Retina (tissue), 1 donor: ENCODE measurements at places on chromosomes 16 and 17.
A peak's percentile ranks its signal among the peaks of the same experiment; 100 is the strongest.

GRCh38 chr17:82863941-82864712, 24.3 kb upstream of the ZNF750 start:
- DNase-seq, result no peak

GRCh38 chr17:27805520-27806146, 5.3 kb upstream of the NOS2 start:
- peak; percentile 93 for DNase-seq

DNA sequence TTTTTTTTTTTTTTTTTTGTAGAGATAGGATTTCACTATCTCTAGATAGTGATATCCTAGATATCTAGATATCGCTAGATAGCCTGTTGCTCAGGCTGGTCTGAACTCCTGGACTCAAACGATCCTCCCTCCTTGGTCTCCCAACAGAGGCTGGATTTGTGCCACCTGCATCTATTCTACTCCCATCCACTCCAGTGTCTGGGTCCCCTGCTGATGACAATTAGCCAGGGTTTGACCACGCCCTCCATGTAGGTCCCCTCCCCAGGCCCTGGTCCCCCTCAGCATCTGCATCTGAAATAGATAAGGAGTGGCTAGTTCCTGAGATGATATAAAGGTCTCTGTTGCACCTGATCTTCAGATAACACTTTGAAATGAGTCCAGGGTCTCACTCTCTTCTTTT, 2.2 kb downstream of the ZNF688 start:
- no peak for DNase-seq

DNA sequence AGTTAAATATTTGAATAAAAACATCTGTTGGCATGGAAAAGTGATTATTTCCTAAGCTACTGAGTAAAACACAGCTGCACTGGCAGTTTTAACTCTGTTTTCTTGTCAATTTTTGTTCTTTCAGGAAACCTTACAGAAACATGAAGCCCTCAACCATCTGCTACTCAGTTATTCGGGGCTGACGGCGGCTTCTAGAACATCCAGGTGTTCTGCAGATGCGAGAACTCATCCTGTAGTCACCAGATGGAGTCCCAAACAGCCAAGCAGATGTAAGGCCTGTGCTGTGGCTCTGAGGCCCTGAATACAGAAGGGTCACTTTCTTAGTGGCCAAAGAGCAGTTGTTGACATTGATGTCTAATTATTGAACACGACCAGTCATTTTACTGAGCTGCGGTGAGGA, 15.5 kb downstream of the ARSG start:
- DNase-seq, result no peak
